ENCODE measurements at places on chromosomes 7 and 10.

DNA sequence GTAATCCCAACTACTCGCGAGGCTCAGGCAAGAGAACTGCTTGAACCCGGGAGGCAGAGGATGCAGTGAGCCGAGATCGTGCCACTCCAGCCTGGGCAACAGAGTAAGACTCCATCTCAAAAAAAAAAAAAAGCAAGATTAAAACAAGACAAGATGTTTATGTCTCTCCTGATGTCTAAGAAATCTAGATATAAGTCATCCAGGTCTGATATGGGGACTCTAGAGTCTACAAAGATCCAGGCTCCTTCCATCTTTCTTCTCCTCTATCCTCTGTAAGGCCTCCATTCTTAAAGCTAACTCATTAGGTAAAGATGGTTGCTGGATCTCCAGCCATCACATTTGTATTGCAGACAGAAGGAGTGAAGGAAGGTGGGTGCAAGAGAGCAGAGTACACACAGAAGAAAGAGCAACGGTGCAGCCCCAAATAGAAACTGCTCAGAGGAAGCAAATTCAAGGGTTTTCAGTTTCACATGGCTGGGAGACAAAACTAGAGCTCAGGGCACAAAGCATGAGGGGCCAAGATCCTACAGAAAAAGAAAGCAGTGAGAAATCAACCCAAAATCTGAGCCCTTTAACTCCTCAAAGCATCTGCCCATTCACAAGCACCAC is 57.6 kb downstream of the USP6NL start:
- no peak for DNase-seq

GRCh38 chr7:13879994-13880686 is 109.3 kb downstream of the ETV1 start:
- DNase-seq: no peak

DNA sequence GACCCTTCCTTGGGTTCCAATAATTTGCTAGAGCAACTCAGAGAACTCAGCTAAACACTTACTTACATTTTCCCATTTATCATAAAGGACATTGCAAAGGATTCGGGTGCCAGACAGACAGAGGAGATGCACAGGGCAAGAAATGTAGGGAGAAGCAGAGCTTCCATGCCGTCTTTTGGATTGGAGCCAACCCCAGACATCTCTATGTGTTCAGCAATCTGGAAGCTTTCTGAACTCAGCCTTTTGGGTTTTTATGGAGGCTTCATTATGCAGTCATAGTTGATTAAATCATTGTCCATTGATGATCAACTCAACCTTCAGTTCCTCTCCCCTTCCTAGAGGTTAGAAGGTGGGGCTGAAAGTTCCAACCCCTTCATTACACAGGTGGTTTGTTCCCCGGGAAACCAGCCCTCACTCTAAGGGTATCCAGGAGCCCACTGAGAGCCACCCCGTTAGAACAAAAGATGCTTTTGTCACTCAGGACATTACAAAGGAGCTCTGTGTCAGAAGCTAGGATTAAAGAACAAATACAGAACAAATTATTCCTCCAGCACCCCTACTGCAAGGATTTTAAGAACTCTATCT is 211.9 kb upstream of the VSTM2A start:
- peak; percentile 77 for DNase-seq

DNA sequence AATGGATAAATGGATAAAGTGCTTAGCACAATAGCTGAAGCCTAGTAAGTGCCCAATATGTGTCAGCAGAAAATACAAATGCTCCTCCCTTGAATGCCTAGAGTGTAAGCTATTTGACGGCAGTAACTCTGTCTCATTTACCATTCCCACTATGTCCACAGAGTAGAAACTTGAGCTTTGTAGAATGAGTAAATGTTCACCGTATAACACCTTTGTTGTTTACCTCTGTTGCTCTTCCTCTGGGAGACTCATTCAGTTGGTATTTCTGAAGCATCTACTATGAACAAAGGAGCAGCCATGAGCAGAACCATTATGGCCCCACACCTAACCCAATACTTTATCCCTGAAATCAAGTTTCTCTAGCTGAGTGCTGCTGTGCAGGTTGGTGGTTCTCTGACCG is 8.4 kb upstream of the SLC16A12 start:
- no peak for DNase-seq

- DNase-seq: no peak
Measured at GRCh38 chr10:128908099-128908498, 558.9 kb upstream of the MGMT start.

All from globus pallidus (tissue), 1 donor.